ENCODE measurements at places on chromosomes 4 and X.

GRCh38 chrX:16484338-16484737 is 165.6 kb upstream of the S100G start:
- DNase-seq: no peak

- no peak for DNase-seq
These were observed 286.6 kb downstream of the BMPR1B start for GRCh38 chr4:95044324-95044837.

- no peak for DNase-seq
These were observed 173.5 kb upstream of the KCNIP4 start for GRCh38 chr4:22122062-22122461.

GRCh38 chr4:183783991-183784553 is 121.0 kb upstream of the STOX2 start:
- peak; percentile 87 for DNase-seq
